Nephron progenitor cell (in vitro differentiated cells): ENCODE measurements at places on chromosomes 5 and 9.
A peak's percentile ranks its signal among the peaks of the same experiment; 100 is the strongest.

DNA sequence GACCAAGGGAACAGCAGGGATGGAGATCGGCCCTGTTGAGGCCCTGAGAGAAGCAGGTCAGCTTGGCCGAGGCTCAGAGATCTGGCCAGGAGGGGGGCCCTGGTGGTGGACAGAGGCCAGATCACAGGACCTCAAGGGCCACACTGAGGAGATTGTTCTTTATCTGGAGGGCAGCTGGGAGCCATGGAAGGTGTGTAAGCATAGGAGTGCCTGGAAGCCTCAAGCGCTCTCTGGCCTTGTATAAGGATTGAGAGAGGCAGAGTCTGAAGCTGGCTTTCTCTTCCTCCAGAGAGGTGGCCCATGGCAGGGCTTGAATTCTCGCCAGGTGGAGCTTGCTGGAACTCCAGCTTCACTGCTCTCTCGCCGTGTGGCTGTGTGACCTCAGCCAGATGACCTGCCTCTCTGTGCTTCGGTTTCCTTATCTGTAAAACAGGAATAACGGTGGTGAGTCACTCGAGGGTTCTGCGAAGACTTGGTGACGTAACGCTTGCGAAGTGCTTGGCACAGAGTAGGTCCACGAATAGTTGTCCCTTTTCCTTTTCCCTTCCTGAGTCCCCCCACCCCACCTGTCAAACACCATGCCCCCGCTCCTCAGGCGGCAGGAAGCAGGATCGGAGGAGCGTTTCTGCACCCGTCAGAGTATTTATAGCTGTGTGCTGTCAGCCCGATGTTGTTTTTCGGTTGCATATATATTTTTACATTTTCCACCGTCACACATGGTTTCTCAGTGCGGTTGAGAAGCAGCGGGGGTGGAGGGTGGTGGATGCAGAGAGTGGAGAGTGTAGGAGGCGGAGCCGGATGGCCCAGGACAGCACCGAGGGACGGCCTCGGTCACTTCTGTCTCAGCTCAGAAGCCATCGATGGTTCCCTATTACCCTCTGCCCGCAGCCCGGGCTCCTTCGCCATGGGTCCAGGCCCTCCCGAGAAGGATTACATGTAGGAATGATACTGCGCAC lies 17.0 kb upstream of the CRB2 start:
- H3K36me3 ChIP-seq: no peaks in the 10 kb centered on the region
- DNase-seq: no peak
- H3K27ac ChIP-seq: peak overlapping the region; percentile 45
- no peak overlapping the region for H3K4me3 ChIP-seq
- no peaks in the 10 kb centered on the region for H3K27me3 ChIP-seq

DNA sequence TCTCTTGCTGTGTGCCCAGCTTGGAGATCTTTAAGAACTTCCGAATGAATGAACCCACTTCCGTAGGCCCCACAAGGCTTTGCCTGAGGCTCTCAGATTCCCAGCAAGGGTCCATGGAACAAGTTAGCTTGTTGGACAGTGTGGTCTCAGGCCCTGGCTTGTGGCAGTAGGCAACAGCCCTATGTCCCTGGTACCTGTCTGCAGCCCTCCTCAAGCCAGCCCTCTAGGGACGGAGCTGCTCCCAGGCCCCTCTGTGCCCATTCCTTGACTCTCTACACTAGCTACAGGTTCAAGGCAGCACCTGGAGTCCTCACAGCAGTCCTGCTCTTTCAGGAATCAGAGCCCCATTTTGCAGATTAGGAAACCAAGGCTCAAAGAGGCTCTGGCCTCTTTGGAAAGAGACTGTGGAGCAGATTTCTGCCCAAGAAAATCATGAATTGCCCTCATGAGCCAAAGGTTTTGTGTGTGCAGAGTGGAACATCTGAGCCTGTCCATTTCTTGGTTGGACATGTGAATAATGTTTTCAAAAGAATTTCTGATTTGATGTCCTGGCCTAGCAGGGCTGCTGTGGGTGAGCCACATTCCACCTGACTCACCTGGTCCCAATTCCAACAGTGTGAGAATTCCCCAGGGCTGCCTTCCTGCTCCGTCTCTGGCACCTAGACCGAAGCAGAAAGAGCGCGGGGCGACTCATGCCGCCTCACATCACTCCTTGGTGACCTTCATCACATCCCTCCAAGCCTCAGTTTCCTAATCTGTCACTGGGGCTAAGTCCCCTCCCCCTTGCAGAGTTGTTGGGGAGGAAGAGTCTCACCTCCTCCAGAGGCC lies 131.7 kb downstream of the BARX1 start:
- H3K36me3 ChIP-seq: no peaks in the 10 kb centered on the region
- H3K4me3 ChIP-seq: no peak overlapping the region
- no peak overlapping the region for H3K27ac ChIP-seq
- peaks cover 13% of the 10 kb centered on the region for H3K4me1 ChIP-seq

DNA sequence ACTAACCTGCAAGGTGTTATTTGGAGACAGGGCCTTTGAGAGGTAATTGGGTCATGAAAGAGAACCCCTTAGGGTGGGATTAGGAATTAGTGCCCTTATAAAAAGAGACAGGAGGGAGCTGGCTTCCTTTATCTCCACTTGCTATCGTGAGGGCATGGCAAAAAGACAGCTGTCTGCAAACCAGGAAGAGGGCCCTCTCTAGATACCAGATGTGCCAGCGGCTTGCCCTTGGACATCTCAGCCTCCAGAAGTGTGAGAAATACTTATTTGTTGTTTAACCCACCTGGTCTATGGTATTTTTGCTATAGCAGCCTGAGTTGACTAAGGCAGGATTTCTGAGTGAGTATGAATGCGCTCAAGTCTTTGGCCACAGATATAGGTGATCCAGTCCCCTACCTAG lies 978 bp upstream of the RGS14 start:
- no peak overlapping the region for H3K27ac ChIP-seq
- no peak for DNase-seq
- H3K36me3 ChIP-seq: no peaks in the 10 kb centered on the region
- peaks cover 15% of the 10 kb centered on the region for H3K4me1 ChIP-seq
- peaks cover 52% of the 10 kb centered on the region for H3K27me3 ChIP-seq

DNA sequence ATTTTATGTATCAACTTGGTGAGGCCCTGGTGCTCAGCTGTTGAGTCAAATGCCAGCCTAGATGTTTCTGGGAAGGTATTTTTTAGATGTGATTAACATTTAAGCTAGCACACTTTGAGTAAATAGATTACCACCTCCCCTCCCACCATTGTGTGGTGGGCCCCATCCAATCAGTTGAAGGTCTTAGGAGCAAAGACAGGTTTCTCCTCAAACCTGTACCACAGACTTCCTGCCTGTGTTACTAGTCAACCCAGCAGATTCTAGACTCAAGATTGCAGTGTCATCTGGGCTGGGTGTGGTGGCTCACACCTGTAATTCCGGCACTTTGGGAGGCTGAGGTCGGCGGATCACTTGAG lies 33.8 kb downstream of the MRPL36 start:
- H3K4me3 ChIP-seq: no peak overlapping the region
- peaks cover 38% of the 10 kb centered on the region for H3K4me1 ChIP-seq
- peaks cover 25% of the 10 kb centered on the region for H3K27me3 ChIP-seq
- no peak for DNase-seq
- H3K36me3 ChIP-seq: no peaks in the 10 kb centered on the region
- no peak overlapping the region for H3K27ac ChIP-seq

- no peaks in the 10 kb centered on the region for H3K36me3 ChIP-seq
- no peak for DNase-seq
- H3K4me1 ChIP-seq: peaks cover 5% of the 10 kb centered on the region
- no peaks in the 10 kb centered on the region for H3K27me3 ChIP-seq
- no peak overlapping the region for H3K27ac ChIP-seq
Observed at GRCh38 chr5:71996789-71997188, 110.5 kb upstream of the MAP1B start.

DNA sequence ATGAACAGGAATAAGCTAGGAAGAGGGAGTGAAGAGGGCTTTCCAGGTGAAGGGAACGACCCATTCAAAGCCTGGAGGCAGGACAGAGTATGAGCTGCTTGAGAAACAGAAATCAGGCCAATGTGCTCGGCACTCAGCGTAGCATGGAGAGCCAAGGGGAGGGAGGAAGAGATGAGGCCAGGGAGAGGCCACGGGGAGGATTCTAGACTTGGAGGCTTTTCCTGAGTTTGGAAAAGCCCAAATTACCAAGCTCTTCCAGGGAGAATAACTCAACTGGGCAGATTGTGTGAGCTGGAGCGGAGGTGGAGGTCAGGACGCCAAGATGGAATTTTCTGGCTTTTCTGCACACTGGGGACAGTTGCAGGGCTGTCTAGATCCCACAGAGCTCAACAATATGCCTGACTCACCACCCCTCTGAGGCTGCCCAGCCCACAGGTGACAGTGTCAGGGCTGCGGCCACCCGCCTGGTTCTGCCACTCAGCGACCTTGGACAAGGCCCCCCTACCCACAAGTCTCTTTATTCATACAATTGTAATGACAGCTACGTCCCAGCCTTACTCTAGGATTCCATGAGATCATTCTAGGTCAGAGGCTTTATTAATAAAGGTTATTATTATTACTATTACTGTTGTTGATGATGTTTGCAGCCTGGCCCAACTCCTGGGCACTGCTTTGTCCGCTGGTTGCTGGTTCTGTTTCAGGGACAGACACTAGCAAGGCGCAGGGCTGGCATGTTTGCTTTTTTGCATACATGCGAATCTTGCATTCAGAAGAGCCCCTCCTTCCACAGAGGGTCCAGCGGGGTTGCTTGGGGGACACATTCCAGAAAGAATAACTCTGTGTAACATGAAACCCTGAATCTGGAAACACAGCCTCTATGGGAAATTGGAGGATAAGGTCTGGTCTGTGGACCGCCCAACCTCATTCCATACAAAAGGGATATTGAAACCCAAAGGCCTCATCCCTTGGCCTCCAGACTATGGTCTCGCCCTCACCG lies 9.4 kb upstream of the LMX1B start:
- H3K36me3 ChIP-seq: peaks cover 4% of the 10 kb centered on the region
- no peak overlapping the region for H3K27ac ChIP-seq
- no peak overlapping the region for H3K4me3 ChIP-seq
- no peak for DNase-seq
- H3K27me3 ChIP-seq: peaks cover 73% of the 10 kb centered on the region
- peaks cover 16% of the 10 kb centered on the region for H3K4me1 ChIP-seq

GRCh38 chr5:4116834-4117233 lies 521.2 kb downstream of the IRX1 start:
- no peak overlapping the region for H3K4me3 ChIP-seq
- H3K27ac ChIP-seq: no peak overlapping the region
- H3K27me3 ChIP-seq: peaks cover 5% of the 10 kb centered on the region
- no peaks in the 10 kb centered on the region for H3K36me3 ChIP-seq
- peaks cover 17% of the 10 kb centered on the region for H3K4me1 ChIP-seq

GRCh38 chr5:179061025-179061424 lies 852 bp downstream of the ZNF354C start:
- H3K36me3 ChIP-seq: peaks cover 59% of the 10 kb centered on the region
- H3K4me1 ChIP-seq: no peaks in the 10 kb centered on the region
- no peak for DNase-seq
- peak overlapping the region; percentile 71 for H3K4me3 ChIP-seq
- H3K27me3 ChIP-seq: peaks cover 14% of the 10 kb centered on the region
- no peak overlapping the region for H3K27ac ChIP-seq

- no peak for DNase-seq
- no peak overlapping the region for H3K4me3 ChIP-seq
- H3K4me1 ChIP-seq: no peaks in the 10 kb centered on the region
- H3K27ac ChIP-seq: no peak overlapping the region
Observed at GRCh38 chr9:118473521-118473920, 769.3 kb downstream of the TLR4 start.

DNA sequence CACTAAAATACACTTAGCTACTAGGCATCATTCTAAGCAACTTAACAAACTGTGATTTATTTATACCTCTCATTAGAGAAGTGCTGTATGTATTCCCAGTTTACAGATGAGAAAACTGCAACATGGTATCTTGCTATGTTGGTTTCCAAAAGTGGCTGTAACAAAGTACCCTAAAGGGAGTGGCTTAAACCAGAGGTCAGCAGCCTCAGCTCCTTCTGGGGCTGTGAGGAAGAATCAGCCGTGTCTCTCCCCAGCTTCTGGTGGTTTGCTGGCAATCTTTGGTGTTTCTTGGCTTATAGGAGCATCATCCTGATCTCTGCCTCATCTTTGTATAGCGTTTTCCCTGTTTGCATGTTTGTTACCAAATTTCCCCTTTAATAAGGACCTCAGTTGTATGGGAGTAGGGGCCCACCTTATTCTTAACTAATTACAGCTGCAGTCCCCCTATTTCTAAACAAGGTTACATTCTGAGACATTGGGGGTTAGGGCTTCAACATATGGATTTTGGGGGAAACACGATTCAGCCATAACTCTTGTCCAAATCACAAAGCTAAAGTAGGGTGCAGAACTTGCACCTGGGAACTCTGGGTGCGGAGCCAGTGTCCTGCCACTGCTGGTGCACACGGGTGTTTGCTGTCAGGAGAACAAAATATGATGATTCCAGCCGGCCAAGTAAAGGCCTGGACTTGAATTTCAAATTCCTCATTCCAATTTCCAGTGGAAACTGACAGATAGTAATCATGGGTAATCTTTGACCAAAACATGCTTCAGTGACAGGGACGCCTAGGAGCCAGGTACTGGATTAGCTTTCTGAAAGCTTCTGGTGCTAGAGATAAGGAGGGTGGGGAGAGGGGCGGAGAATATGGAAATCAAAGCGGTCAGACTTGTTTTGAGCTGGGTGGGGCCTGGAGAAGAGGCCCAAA lies 43.3 kb downstream of the RAI14 start:
- H3K27ac ChIP-seq: no peak overlapping the region
- peaks cover 10% of the 10 kb centered on the region for H3K4me1 ChIP-seq
- no peak overlapping the region for H3K4me3 ChIP-seq
- DNase-seq: no peak
- no peaks in the 10 kb centered on the region for H3K27me3 ChIP-seq

DNA sequence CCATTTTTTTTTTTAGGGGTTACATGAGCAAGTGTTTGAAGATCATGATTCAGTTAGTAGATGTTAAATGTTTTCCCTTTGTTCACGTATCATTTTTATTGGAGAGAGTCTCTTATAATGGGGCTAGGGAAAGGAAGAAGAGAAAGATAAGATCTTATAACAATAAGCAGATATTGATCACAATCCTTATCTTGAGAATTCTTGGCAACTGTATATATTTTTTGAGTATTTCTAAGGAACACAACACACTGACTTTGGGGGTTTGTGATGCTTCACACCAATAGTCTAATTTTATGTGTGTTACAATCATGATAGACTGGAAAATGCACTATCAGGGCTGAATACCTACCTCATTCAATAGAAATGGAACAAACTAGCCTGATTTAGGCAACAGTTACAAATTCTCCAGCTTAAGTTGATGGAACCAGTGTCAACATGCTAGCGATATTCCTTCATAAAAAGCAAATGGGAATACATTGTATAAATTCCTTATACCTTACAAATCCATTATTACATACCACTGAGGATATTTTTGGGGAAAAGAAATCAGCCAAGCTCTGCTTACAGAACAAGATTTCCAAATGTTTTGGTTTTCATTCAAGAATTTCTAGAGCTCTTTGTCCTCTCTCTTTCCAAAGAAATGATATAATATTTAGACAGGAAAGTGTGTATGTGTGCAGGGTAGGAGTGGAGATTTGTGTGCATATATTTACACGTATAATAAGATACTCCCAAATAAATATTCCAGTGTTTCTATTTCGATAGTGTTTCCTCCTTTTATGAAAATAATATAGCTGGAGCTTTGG lies 41.5 kb downstream of the SVEP1 start:
- no peak overlapping the region for H3K27ac ChIP-seq
- no peaks in the 10 kb centered on the region for H3K4me1 ChIP-seq

GRCh38 chr5:40676613-40677343 lies 2.9 kb upstream of the PTGER4 start:
- H3K4me1 ChIP-seq: peaks cover 55% of the 10 kb centered on the region
- DNase-seq: no peak
- no peak overlapping the region for H3K4me3 ChIP-seq
